ENCODE measurements at places on chromosomes 6 and 20. TPM values are rescaled to one million over a fixed set of nuclear protein-coding genes. Genes with fewer than 3 reads are reported as not detected.

Gene DCBLD1
- 12.0 TPM for total RNA-seq

Gene ZC2HC1B
- not detected for total RNA-seq

Gene CCM2L
- total RNA-seq: 5.3 TPM

Gene PDE10A
- 60.3 TPM for total RNA-seq

Gene LPA
- total RNA-seq: 2.3 TPM

Gene DLK2
- total RNA-seq: 5.3 TPM

Gene PNLDC1
- 2.4 TPM for total RNA-seq

DNA sequence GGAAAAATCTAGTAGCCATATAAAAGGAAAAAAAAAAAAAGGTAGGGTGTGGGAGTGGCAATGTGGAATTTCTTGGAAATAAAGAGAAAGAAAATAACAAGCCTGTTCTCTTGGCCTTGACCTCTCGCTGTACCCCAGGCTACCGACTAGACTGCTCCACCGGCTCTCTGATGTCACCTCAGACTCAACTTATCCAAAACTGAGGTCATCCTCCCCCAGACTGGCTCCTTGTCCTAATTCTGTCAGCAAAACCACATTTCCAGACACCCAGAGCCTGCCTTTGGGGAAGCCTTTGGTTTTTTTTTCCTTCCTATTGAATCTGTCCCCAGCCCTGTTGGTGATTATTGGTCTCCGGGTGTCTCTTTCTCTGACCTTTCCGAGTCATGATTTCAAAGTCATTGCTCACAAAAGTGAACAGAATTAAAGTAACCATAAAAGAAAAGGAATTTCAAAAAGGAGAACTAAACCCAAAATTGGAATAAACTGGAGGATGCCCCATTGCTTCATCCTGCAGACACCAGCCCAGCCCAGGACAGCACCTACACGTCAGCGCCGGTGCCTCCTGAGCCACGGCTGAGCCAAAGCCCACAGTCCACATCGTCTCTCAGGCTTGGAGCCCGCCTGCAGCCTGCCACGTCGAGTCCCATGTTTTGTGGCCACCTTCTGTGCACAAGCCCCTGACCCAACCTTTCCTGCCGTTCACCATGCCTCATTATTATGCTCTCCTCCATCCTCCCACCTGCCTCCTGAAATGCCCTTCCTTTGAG lies 170.7 kb downstream of the MYLK4 start:
- no peak for DNase-seq

GRCh38 chr6:75213112-75213511 lies 7.3 kb upstream of the COL12A1 start:
- DNase-seq: no peak

- no peak for DNase-seq
Measured at GRCh38 chr6:159899994-159900745, 9.4 kb downstream of the MAS1 start.

GRCh38 chr6:15485936-15486335 lies 176.9 kb downstream of the DTNBP1 start:
- no peak for DNase-seq

DNA sequence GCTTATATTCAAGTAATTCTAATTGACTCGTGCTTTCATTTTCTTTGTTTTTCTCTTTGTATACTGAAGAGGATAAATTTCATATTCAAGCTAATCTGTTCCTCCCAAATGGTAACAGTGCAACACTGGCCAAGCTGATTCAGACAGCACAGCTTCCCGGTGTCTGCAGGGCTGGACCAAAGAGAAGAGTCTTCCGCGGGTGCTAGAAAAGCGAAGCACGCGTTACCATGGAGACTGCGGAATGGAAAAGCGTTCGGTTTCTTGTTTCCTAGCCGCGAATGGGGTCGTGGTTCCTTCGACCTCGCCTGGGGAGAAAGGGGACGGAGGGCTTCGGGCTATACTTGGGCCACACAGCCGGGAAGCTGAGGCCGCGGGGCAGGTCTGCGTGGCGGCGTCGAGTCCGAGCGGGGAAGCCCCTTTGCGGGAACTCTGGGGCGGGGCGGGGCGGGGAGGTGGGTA lies 6.2 kb upstream of the ZNF311 start:
- DNase-seq: peak; percentile 22

DNA sequence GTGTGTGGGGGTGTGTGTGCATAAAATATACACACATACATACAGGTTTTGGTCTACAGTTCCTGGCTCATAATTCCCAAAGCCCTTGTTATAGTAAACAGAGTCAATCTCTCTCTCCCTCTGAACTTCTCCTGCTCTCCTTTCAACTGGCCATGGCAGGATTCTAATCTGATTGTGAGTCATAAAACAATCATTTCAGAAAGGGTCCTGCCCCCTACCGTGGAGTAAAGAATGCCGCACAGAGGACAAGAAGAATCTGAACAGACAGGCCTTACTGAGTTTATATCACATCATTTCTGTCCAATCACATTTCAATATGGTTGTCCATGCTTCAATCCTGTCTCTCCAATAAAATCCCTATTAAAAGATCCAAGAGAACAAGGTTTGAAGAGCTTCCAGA lies 416.9 kb downstream of the FRK start:
- no peak for DNase-seq

- no peak for DNase-seq
Measured at GRCh38 chr20:45392733-45393132, 14.6 kb upstream of the TP53TG5 start.

DNA sequence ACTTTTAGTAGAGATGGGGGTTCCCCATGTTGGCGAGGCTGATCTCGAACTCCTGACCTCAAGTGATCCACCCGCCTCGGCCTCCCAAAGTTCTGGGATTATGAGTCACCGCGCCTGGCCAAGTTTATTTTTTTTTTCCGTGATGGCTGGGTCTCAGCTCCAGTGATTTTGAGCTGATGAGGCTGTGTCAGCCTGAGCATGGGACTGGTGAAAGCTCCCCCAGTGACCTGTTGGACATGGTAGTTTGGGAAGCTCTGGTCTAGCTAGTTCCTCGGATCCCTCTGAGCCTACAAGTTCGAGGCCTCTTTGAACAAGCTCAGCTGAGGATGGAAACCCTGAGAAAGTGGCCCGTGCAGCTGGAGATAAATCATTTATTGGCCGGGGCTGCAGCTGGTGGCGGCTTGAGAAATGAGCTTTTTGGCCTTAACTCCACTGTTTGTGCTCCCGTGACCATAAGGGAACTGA lies 126.8 kb downstream of the SNX5 start:
- no peak for DNase-seq

- peak; percentile 45 for DNase-seq
Measured at GRCh38 chr6:88585276-88585692, 378.1 kb downstream of the RNGTT start.

DNA sequence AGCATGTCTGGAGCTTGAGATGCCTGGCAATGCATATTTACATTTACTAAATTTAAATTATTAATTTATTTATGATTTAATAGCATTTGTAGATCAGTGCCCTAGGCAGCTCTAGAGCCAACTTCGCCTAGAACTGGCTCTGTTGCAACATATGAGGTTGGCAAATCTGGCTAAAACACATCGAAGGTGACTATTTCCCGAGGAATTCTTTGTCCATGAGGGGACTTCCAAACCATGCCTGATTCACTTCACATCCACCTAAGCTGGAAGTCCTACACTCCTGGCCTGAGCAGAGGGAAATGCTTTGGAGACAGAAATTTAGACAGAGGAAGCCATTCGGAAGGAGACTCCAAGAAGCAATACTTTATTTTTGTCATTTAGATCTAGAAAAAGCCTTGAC lies 211.0 kb upstream of the ARG1 start:
- no peak for DNase-seq

DNA sequence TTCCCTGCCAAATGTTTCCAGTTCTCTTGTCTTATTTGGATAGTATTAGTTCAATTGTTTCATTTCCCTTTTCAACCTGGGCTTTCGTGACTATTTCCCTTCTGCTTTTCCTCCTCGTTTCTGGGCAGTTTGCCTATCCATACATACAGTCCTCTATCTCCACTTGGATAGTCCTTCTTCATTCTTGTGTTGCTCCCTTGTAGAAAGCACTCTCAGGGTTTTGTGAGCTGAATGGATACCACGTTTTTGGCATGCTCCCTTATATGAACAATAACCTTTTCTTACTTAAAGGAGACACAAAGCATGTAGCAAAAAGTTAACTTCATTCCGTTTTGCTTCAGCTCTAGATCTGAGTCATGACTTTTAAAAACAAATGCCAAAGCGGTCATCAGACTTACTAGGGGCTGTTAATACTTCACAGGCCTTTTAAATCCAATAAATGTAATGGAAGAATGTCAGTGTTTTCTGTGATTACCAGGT lies 16.6 kb downstream of the CRYBG1 start:
- DNase-seq: no peak

- DNase-seq: no peak
Measured at GRCh38 chr20:16387666-16388065, 185.6 kb downstream of the KIF16B start.

GRCh38 chr20:60055740-60056139 lies 97.5 kb downstream of the CDH26 start:
- no peak for DNase-seq

DNA sequence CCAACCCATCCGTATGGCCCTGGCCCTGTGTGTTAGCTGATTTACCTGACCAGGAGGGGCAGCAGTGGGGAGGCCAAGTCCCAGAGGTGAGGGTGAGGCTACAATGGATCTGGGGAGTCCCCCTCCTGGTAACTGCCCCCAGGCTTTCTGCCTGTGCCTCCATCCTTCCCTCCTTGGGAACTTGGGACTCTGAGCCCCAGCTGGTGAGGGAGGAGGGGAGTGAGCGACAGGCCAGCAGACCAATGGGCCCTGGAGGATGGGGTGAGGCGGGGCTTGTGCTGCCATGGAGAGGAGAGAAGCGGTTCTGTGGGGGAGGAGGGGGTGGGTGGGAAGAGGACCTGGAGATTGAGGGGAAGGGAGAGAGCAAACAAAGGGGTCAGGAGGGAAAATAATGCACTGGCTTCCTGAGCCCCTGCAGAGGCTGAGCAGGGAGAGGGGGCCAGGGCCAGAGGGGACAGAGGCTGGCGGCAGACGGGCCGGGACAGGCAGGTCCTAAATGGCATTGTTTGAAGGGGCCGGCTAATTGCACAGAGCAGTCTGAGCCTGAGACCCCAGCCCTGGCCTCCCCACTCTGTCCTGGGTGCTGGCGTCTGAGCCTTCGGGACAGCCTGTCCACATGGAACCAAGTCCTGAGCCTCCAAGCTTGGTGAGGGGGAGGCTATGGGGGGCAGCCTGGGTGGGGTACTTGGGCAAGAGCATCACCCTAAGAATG lies 17.5 kb downstream of the DNMT3B start:
- no peak for DNase-seq

DNA sequence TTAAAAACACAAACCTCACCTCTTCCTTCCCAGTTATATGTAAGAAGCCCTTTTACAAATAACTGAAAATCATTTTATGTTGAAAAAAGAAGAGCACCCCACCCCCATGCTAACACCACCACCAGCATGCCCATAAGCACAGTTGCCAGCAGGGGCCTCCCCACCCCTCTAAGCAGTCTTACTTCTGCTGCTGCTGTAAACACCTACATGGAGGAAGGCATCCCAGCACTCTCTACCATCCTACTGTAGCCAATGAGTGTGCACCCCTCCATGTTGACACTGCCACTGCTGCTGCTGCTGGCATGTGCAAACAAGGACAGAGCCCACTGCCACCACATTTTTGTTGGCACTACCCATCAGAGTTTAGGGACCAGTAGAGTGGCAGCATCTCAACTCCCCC lies 49.6 kb upstream of the PHIP start:
- no peak for DNase-seq
